NCI-H1092 (cell line): ENCODE measurements at places on chromosomes 7 and 10.

DNA sequence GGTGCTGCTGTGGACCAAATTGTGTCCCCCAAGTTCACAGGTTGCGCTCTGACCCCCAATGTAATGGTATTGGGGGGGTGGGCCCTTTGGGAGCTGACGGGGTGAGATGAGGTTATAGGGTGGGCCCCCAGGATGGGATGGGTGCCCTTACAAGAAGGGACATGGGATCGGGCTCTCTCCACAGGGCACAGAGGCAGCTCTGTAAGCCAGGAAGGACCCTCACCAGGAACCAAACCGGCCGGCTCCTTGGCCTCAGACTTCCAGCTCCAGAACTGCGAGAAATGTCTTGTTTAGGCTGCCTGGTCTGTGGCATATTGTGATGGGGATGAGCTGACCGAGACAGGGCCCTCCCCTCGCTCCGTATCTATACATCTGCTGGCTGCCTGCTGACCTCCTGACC, 25.7 kb upstream of the JAKMIP3 start:
- no peak for DNase-seq

DNA sequence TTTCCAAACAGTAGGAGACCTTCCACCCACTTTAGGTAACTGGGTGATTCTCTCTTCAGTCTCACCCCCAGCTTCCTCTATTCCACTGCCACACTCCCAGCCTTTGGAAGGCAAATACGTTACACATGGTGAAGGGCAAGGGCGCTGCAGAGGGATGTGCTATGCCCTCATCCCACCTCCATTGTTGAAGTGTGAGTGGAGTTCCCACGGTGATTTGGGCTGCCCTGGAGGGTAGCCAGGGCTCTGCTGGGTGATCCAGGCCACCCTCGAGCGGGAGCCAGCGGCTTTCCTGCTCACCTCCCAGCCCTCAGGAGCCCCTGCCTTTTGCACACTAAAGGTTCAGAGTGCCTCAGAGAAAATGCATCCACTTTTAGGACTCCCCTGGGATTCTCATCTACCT, 181.1 kb downstream of the ZMYND11 start:
- DNase-seq: no peak

DNA sequence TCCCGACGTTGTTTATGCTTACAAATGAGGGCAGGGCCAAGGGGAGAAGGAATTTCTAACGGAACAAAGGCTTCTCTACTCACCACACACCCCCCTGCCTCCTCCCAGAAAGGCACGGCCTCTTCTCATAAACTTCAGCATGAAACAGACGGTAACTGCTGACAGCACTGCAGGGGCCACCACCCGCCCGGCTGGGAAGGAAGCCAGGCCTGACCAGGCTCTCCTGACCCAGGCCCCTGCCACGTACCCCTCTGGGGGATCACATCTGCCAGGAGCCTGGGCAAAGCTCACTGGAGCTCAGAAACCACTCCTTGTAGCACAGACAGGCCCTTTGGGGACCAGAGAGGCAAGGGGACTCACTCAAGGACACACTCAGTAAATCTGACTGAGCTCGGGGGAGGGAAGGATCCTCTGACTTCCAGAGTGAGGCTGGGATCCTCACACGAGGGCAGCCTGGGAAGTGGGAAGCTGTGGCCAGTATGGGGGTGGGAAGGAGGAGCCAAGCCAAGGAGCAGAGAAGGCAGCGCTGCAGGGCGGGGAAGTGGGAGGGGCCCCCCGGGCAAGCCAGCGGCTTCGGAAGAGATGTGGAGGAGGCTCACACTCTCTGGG, 46.1 kb downstream of the ZCCHC24 start:
- DNase-seq: no peak

- no peak for DNase-seq
These were observed 103.6 kb downstream of the ARHGAP22 start for GRCh38 chr10:48501226-48501625.

- DNase-seq: no peak
These were observed 38.1 kb downstream of the PPIF start for GRCh38 chr10:79385392-79385795.

- no peak for DNase-seq
These were observed 6.9 kb upstream of the SORBS1 start for GRCh38 chr10:95567903-95568630.

- DNase-seq: no peak
These were observed 80.8 kb upstream of the RHOBTB1 start for GRCh38 chr10:61024856-61025201.

DNA sequence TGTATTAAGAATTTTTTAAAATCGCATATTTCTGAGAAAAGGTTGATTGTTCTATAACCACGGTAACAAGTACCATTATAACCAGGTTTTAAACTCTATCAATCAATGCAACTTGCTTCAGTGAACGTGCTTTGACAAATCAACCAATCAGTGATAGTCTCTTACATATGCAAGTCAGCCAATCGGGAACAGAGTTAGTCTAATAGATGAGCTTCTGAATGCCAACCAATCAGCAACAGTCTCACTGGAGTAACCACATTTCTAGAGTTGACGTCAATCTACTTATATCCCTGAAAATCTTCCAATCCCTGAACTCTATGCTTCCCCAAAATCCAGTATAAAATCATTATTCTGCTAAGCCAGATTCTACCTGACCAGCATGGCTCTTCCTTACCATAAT, 44.7 kb upstream of the TRUB1 start:
- DNase-seq: no peak

- no peak for DNase-seq
These were observed 37.3 kb downstream of the MICALL2 start for GRCh38 chr7:1421946-1422345.

GRCh38 chr7:30996256-30996655, 32.5 kb downstream of the GHRHR start:
- no peak for DNase-seq

GRCh38 chr10:115884331-115884730, 388.7 kb downstream of the GFRA1 start:
- DNase-seq: no peak

- no peak for DNase-seq
These were observed 608.3 kb upstream of the FOXK1 start for GRCh38 chr7:4073750-4074149.

GRCh38 chr10:121601458-121601857, 3.2 kb upstream of the FGFR2 start:
- no peak for DNase-seq

GRCh38 chr10:111075577-111076185, 1.1 kb upstream of the ADRA2A start:
- no peak for DNase-seq

DNA sequence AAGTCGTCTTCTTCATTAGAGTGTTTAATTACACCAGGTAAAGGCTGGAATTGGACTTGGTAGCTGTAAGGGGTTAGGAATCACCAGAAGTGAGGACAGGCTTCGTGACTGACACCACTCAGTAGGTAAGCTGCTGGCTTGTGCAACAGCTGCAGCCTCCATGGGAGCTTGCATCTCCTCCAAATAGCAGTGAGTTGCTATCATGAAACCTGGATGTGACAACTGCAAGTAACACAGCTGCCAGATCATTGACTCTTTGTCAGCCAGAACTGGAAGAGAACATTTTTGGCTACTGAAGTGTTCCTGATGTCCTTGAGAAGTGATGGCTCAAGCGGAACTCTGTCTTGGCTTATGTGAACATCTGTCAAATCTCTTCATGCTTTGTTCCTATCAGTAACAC, 64.1 kb upstream of the MSRB2 start:
- DNase-seq: no peak

- peak; percentile 70 for DNase-seq
These were observed 433.6 kb upstream of the GALNT17 start for GRCh38 chr7:70698219-70698832.

DNA sequence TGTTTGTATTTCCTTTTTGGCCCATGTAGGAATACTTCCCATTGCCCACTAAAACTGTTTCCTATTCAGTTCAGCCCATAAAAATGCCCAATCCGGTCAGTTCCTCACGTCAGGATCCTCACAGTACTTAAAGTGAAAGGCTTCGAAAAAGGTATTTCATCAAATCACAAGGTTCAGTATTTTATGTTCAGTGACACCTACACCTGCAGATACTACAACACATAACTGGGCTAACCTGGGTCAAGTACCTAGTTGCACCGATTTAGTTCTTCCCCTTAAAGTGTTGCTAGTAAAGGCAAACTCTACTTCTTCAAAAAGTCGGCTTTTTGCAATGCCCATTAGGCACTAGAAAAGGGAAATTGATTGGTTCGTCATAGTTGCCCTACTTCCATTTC, 1.1 kb downstream of the SNX13 start:
- DNase-seq: no peak

DNA sequence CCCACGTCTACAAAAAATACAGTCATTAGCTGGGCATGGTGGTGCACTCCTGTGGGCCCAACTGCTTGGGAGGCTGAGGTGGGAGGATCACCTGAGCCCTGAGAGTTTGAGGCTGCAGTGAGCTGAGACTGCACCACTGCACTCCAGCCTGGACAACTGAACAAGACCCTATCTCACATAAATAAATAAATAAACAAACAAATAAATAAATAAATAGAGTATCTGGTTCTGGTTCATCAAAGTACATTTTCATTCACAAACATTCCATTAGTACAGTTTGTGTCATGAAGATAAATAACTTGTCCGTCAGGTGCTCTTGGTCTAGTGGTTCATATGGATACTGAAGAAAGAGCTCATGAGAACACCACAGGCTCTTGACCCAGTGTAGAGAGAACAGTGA, 96.4 kb downstream of the RSU1 start:
- DNase-seq: no peak

DNA sequence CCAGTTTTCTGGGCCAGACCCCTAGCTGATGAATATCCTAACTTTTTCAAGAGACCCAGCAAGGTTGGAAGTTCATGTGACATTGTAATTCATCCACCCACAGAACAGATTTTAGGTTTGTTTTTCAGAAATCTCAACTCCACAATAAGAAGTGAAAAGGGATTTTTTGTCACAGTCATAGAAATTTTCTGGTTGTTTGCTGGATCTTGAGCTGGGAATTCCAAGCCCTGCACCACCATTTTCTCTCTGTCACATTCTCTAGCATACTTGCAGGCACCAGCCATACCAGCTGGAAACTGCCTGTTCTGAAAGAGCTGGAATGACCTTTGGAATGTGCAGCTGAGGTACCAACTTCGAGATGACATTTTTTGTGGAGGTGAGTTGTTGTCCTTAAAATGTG, 8.5 kb downstream of the TAS2R60 start:
- no peak for DNase-seq

DNA sequence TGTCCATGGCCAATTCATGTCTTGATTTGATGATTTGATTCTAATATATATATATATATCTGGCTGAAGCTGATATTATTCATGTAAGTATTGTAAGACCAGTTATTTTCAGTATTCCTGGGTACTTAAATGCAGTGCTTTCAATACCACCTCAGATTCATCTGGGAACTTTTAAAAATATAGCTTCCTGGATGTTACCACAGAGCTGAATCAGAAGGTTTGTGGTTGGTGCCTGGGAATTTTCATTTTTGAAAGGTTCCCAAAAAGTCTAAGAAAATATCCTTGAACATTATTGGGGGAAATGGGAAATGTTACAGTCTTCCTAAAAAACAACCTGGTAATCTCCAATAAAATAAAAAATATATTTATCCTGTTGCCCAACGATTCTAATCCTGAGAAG, 10.7 kb upstream of the PPP3CB start:
- no peak for DNase-seq

DNA sequence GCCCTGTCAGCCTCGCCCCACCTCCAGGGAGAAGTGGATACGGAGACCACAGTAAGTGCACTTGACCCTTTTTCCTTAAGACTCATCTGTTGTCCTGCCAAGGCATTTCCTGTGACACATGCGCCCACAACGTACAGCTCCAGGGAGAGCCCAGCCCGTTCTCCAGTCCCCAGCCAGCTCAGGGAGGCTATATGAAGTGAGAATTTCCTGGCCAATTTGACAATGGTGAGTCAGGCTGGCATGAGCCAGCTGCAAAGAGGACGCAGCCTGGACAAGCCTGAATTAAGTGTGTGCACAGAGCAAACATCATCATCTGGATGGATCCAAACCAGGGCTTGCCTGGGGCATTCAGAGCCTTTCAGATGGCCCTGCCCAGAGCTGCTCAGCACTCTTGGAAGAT, 244.8 kb downstream of the KCNMA1 start:
- DNase-seq: peak; percentile 20
